ENCODE measurements at places on chromosomes 2 and 18. TPM values are rescaled to one million over a fixed set of nuclear protein-coding genes. Genes with fewer than 3 reads are reported as not detected.

The FEV gene
- total RNA-seq: not detected

The SNED1 gene
- 62.5 TPM for total RNA-seq

The GALNT5 gene
- 146 TPM for total RNA-seq

The ANO7 gene
- 1.0 TPM for total RNA-seq

The TUBB8B gene
- not detected for total RNA-seq

The AGXT gene
- not detected for total RNA-seq

The SAP130 gene
- total RNA-seq: 5.5 TPM

The NR4A2 gene
- total RNA-seq: 0.40 TPM

The IL1R2 gene
- total RNA-seq: 0.13 TPM

The CTNNA2 gene
- 0.07 TPM for total RNA-seq

The COL4A4 gene
- total RNA-seq: 7.7 TPM

The SLC9A4 gene
- total RNA-seq: 0.03 TPM

The SLC39A6 gene
- 186 TPM for total RNA-seq

The LINC00305 gene
- not detected for total RNA-seq

The CKAP2L gene
- total RNA-seq: 1.3 TPM

The POTEC gene
- total RNA-seq: under 0.01 TPM

The KCNK3 gene
- total RNA-seq: 0.89 TPM

The RIT2 gene
- not detected for total RNA-seq

The DCDC2C gene
- total RNA-seq: not detected

The DTYMK gene
- total RNA-seq: 12.4 TPM

The NPPC gene
- total RNA-seq: 0.07 TPM

The CROCC2 gene
- 0.13 TPM for total RNA-seq

The CD8A gene
- total RNA-seq: 0.07 TPM

The KCTD1 gene
- 14.9 TPM for total RNA-seq

The ASTL gene
- not detected for total RNA-seq

The CREG2 gene
- total RNA-seq: 2.4 TPM

The TUBA4B gene
- total RNA-seq: not detected

The AQP12A gene
- total RNA-seq: not detected

The PROM2 gene
- total RNA-seq: 0.20 TPM

The ANKRD62 gene
- not detected for total RNA-seq

The PRKAG3 gene
- 0.52 TPM for total RNA-seq

The COL4A3 gene
- total RNA-seq: 3.5 TPM

The RAD51AP2 gene
- total RNA-seq: not detected

The FRZB gene
- 0.72 TPM for total RNA-seq

The COMMD1 gene
- 29.2 TPM for total RNA-seq

The MERTK gene
- 0.69 TPM for total RNA-seq

The VSNL1 gene
- 0.66 TPM for total RNA-seq

The GRB14 gene
- total RNA-seq: 10.4 TPM

All from smooth muscle cell of the pulmonary artery (primary cell).